ENCODE measurements at places on chromosomes 2 and 18.

- no peak for DNase-seq
Observed at GRCh38 chr2:53505826-53506225, 261.8 kb upstream of the CHAC2 start.

- DNase-seq = no peak
Observed at GRCh38 chr2:212213191-212213590, 325.4 kb downstream of the ERBB4 start.

DNA sequence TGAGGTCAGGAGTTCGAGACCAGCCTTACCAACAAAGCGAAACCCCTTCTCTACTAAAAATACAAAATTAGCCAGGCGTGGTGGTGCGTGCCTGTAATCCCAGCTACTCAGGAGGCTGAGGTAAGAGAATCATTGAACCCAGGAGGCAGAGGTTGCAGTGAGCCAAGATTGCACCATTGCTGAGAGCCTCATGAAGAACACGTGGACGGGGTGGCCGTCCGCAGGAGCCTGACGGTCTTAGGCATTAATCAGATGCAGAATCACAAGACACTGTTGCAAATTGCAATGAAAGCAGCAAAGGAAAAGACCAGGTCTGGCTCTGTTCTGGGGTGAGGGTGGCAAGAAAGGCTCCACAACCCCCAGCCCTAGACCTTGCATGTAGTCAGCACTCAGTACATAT, 104.0 kb upstream of the SLC66A3 start:
- DNase-seq = no peak

- no peak for DNase-seq
Observed at GRCh38 chr2:179252423-179252822, 12.2 kb downstream of the SESTD1 start.

DNA sequence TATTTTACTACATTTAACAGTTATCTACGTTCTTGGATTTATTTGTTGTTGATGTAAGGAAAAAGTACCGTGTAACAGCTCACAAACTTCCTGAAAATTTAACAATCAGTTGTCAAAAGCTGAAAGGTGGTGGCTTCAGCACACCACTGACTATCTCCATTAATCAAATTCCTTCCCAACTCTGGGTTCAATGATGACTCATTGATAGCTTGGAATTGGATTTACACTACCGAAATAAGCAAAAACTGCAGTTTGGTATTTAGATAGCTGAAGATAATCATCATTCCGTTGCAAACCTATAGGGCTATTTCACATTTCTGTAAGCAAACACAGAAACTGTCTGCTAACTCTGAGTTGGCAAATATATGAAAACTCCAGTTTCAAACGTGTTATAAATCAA, 322.3 kb upstream of the TFPI start:
- no peak for DNase-seq

DNA sequence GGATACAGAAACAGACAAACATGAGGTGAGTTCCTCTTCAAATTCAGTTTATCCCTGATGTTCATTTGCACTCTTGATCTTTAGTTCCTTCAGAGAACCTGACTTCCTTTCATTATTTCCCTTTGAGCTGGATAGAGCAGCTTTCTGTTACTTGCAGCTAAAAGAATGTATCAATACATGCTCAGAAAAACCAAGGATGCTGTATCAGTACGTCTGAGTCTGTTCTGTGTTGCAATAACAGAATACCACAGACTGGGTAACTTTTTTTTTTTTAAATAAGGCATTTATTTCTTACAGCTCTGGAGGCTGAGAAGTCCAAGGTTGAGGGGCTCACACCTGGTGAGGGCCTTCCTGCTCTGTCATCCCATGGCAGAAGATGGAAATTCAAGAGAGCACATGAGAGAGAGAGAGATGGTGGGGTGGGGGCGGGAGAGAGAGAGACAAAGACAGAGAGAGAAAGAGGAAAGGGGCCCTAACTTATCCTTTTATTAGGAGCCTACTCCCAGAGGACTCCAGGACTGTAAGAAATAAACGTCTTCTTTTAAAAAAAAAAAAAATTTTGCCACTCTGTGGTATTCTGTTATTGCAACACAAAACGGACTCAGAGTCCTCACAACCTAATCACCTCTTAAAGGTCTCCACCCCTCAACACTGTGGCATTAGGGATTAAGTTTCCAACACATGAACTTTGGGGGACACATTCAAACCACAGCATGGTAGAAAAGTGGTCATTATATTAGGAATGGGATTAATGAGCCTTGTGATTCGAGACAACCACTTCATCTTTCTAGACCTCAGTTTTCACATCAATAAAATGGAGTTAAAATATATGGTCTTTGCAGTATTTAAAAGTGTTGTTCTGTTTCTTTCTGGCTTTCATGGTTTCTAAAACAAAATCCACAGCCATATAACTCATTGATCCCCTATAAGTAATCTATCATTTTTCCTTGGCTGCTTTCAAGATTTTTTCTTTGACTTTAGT, 18.4 kb upstream of the SELENOI start:
- no peak for DNase-seq

DNA sequence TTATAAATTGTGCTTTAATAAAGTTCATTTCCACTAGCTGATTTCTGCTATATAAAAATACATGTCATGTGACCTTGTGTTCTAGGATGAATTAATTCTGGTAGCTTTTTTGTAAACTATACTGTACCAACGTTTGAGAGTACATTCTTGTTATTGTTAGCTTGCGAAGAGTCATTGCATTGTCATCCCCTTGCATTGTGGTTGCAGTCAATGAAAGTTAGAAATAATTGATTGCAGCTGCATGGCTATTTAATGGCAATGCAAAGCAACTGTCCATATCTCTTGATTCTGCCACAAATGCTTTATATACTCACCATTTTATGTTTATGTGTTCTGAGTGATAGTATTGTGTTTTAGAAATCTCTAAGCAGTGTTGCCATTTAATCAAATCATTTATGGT, 91.6 kb downstream of the ZNF407 start:
- DNase-seq = no peak

- no peak for DNase-seq
Observed at GRCh38 chr2:240595381-240596079, 9.0 kb downstream of the CAPN10 start.

- DNase-seq = no peak
Observed at GRCh38 chr18:532018-532417, 31.5 kb upstream of the COLEC12 start.

- no peak for DNase-seq
Observed at GRCh38 chr2:221612161-221612560, 40.1 kb upstream of the EPHA4 start.
